Activated T-helper 1 cell treated with Interleukin-2 at 50 U/mL for 16 hours (primary cell): ENCODE measurements at places on chromosomes 5 and 9.

GRCh38 chr5:31577438-31577837, 45.3 kb downstream of the C5orf22 start:
- DNase-seq, result no peak

DNA sequence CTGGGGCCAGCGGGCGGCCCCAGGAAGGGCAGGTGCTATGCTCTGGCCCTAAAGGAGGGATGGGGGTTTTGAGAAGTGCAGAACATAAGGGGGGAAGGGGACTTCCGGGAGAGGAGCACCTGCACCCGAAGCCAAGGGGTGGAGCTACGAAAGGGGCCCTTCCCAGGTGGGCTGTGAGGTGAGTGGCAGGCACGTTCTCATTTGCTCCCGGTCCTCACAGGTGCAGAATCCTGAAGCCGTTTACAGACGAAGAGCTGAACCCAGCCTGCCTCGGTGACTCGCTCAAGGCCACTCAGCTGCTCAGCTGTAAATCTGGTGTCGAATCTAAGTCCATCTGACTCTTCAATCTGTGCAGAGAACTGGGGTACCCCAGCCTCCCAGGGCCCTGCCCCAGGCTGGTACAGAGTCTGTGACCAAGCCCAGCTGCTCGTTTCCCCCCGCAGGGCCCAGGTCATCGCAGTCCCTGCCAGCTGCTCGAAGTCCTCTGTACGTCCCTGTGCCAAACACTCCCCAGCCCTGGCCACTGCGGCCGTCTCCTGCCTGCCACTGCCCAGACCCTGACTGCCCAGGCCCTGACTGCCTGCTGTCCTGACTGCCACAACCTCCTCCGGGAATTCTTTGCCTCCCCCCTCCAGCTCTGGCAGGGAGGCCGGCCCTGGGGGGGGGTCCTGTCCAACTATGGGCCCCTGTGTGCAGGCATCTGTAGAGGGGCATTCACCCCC, 53.8 kb upstream of the RXRA start:
- DNase-seq, result no peak

DNA sequence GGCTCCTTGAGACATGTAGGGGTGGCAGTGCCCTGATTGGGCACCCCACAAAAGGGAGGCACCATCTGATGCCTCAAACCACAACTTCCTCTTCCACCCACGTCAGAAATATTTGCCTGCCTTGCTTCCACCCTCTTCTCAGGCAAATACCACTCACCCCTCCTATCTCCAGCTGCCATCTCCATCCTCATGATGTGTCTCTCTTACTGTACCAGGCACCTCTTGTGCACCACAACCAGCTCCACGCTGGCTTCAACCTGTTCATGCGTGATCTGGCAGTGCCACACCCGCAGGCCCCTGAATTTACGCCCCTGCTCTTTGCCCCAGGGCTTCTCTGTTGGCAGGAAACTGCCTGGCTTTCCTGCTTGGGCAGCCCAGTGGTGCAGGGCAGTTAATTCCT, 87.8 kb upstream of the HSPA9 start:
- no peak for DNase-seq

DNA sequence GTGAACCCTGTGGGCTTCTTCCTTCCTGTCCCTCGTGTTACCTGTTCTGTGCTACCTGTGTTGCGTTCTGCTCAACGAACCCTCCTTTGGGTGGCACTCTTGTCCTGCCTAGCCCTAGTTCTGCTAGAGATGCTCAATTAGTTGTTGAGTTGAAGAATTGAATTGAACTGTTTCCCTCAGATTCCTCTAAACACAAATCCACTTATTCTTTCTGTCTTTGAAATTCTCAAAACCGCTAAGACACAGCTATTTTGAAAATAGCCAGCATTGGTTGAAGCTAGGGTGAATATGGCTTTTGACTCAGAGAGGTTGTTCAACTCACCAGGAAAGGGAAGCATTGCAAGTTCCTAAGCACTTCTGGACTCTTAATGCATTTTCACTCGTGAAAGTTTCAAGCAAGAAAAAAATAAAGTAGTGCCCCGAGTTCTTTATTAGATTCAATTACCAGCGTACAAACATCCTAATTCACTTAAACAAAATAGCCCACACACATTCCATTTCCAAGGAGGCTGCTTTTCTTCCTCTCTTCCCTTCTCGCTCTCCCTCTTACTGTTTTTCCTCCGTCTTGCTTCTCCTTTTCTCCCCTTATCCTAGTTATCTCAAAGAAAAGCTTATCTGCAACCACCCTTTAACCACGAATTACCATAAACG, 642 bp upstream of the ITGA1 start:
- DNase-seq, result no peak

DNA sequence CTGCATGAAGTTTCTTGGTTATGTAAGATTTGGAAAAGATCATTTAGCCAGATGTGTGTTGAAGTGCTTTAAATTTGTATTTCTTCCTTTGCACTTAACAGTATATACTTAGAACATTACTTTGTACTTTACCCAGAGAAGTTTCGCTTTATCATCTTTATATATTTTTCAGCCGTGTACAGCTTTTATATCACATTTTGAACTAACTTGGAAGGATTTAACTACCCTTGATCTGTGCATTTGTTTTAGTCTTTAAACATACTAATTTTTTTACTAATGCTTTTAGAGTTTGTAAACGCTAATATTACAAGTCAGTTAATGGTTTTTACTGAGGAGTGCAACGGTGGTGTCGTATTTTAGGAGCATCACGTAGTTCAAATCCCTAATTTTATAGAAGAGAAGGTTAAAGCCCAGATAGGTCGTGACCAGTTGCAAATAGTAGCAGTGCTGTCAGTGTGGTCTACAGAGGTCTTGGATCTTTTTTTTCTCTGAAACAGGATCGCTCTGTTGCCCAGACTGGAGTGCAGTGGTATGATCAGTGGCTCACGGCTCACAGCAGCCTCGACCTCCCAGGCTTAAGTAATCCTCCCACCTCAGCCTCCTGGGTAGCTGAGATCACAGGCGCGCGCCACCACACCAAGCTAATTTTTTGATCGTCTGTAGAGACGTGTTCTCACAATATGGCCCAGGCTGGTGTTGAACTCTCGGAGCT, 2.0 kb downstream of the MATR3 start:
- DNase-seq, result no peak

DNA sequence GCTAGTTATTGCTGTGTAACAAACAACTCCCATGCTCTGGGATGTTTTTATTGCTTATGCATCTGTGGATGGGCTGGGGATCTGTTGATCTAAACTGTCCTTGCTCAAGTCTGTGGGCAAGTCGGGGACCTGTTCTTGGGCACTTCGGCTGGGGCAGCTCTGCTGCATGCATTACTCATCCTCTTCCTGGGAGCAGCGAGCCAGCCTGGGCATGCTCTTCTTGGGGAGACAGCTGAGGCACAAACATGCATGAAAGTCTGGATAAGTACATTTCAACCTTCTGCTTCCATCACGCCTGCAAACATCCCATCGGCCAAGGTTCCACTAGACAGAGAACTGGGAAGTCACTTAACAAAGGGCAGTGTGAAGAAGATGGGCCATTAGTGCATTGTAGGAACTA, 66.3 kb downstream of the ANKRD33B start:
- DNase-seq, result no peak

DNA sequence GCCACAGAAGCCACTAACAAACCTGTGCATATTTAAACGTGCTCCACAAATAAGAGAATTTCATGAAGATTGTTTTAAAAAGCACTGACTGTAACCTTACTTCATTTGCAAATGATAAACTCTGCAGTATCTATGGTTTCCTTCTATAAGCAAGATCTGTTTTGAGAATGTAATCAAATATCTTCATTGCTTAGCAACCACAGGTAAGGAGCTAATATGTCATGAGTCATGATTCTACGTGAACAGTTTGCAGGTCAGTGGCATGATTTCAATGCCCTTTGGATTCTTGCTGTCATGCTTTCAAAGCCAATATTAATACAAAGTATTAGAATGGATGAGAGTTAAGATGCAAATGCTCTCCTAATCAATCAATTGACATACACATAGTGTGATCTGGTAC, 325.0 kb downstream of the EDIL3 start:
- DNase-seq, result no peak

GRCh38 chr9:129669141-129669718, 3.8 kb downstream of the PRRX2 start:
- DNase-seq, result no peak

- no peak for DNase-seq
Measured at GRCh38 chr5:126681970-126682369, 81.2 kb downstream of the PHAX start.

- no peak for DNase-seq
Measured at GRCh38 chr9:1490341-1491232, 440.4 kb downstream of the DMRT2 start.

DNA sequence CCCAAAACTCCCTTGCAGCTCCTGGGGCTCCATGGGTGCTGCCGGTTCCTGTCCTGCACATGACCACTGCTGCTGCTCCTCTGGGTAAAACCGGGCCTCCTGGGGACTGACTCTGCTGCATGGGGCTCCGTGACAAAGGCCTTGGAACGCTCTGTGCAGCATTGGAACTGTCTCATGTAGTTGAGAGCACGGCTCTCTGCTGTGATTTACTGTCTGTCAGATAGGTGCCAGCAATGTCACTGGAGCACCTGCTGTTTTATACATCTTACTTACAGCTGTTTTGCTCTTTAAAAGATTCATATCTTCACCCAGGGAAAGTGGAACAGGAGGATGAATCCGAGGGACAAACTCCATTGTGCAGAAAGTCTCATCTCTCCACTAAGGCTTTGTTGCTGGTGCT, 138.1 kb downstream of the YIPF5 start:
- no peak for DNase-seq

GRCh38 chr5:39137819-39138451, 63.7 kb upstream of the RICTOR start:
- no peak for DNase-seq
